ENCODE measurements at places on chromosomes 4 and X. TPM values are rescaled to one million over a fixed set of nuclear protein-coding genes. Genes with fewer than 3 reads are reported as not detected.
A peak's percentile ranks its signal among the peaks of the same experiment; 100 is the strongest.

FGB gene
- not detected for total RNA-seq

HTN1 gene
- total RNA-seq = not detected

- H3K4me3 ChIP-seq = no peak overlapping the region
- no peak overlapping the region for H3K27ac ChIP-seq
- no peaks in the 10 kb centered on the region for H3K4me1 ChIP-seq
- H3K27me3 ChIP-seq = no peaks in the 10 kb centered on the region
- no peak for DNase-seq
Measured at GRCh38 chr4:114149-114548, 10.2 kb upstream of the ZNF718 start.

DNA sequence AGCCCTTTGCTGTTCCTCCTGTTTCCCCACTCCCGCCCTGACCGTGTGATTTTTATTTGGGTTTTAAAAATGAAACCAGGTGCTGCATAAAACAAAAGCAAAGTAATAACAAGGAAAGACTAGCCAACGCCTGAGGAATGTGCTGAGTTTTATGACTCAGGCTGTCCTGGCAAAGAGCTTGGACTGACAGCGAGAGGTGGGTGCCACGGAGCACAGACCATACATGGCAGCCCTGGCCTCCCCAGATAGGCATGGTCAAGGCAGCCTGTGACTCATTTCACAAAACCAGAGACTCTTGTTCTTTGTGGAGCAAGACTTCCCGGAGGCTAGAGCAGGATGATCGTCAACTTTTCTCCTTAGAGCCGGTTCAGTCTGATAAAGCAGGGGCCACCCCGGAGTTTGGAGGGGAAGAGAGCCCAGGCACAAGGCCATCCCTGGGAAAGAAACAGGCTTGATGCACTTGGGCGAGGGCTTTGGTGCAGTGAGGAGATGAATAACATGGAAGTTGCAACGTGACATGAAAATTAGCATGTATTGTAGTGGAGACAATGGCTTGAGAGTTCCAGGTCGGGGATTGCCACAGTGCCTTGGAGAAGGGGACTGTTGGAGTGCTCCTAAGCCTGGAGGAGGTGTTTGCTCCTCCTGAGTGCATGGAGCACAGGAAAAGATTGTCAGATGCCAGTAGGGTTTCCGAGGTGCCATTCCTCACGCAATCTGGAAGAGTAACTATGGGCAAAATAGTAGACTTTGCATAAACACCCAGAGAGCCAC lies 54.8 kb downstream of the C4orf51 start:
- peak overlapping the region; percentile 96 for H3K27ac ChIP-seq
- H3K4me1 ChIP-seq = peaks cover 55% of the 10 kb centered on the region
- no peaks in the 10 kb centered on the region for H3K27me3 ChIP-seq
- peak overlapping the region; percentile 59 for H3K4me3 ChIP-seq
- DNase-seq = peak; percentile 95
- H3K36me3 ChIP-seq = no peaks in the 10 kb centered on the region
